ENCODE measurements at places on chromosomes 2 and 18. TPM values are rescaled to one million over a fixed set of nuclear protein-coding genes. Genes with fewer than 3 reads are reported as not detected.

DNA sequence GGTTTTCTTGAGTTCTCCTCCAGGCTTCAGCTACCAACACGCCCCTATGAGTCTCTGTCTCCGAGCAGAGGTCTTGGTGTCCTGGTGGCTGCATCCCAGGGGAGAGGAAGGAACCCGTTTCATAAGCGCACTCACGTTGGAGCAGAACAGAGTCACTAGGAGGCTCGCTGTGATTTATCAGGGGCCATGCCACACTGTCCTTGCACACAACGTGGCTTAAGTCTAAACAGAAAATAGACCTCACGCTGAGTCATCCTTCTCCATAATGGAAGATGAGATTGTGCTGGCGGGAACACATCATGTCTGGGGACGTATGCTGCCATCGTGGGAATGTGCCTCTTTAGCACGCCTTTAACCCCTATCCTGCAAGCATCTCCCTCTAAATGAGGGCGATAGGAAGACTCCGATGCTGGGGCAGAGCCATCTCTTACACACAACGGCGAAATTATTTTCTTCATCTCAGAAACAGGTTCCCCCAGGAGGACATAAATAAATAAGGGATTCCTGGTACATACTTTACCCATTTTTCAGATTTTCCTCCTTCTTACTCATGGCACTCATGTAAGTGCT, 211.4 kb downstream of the KLHL29 start:
- peak; percentile 51 for DNase-seq

GRCh38 chr2:146312899-146313298, 1531.9 kb upstream of the ACVR2A start:
- peak; percentile 50 for DNase-seq

DNA sequence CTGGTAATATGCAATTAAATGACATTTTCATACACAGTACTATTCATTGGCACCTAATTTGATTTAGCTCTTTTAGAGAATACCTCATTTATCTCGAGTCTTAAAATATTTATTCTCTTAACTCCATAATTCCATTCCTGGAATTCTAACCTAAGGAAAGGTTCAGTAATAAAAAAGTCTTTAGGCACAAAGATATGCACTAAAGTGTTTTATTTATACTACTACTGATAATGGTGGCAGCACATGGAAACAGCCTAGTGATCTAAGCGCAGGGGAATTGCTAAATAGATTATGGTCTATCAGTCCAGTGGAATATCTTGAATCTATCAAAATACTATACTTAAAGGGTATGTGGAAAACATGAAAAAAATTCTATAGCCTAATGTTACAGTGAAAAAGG, 142.5 kb upstream of the LTBP1 start:
- no peak for DNase-seq

- DNase-seq = no peak
Observed at GRCh38 chr2:188949046-188949818, 24.9 kb upstream of the COL3A1 start.

DNA sequence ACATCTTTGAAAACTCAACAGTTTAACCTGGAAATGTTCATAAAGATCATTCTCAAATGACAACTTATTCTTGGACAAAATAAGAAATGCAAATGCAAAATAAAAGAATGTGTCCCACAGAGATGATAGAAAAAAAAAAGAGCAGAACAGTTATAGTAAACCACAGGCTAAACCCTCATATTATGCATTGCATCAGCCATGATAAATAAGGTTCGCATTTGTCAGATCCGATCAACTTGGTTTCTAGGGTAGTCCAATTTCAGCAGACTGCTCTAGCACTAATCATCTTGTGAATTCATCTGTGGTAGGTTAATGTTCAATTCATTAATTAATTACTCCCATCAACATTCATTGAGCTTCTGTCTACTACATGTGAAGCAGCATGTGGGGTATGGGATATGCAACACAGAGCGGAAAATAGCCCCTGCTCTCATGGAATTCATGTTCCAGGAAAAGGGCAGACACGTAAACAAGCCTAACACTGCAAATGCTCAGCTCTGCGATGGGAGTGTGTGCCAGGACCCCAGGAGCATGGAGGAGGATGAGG, 316.2 kb upstream of the REV1 start:
- no peak for DNase-seq

- DNase-seq = no peak
Observed at GRCh38 chr2:73359915-73360697, 25.5 kb upstream of the ALMS1 start.

GRCh38 chr2:122070241-122070731, 314.8 kb downstream of the TSN start:
- DNase-seq = no peak

DNA sequence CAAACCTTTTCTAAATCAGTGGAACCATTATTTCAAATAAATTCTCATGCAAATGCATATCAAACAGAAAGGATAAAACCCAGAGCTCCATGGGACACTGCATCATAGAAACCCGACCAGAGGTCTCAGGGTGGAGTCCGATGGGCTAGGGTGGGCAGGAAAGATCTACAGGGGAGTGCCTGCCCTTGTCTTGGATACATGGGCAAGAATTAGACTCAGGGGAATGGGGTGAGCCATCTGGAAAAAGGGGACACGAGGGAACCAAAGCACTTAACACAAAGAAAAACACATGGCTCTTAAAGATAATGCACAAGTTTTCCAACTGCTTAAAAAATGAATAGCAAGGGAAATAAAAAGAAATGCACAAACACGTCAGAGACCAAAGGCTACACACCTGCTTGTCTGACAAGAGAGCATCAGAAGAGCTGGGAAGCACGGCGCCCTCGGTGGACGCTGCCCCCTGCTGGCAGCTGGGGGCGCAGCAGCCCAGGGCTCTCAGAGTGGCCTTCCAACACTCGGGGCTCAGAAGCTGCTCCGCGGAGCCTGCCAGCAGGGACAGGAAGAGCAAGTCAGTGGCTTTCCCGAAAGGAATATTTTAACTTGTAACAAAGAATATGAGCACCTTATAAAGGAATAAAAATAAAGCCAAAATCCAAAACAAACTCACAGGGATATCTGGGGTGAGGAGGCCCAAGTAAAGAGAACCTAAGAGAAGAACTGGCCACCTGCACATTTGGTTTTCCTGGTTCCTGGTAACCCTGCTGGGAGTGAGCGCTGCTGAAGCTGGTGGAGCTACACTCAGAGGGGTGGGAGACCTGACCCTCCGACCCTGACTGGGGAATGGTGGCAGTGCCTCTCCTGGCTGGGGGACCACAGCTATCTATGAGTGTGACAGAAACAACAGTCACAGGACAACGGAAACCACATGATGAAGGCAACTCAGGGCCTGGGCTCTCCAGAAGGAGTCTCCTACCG, 54.5 kb downstream of the SIGLEC15 start:
- DNase-seq = peak; percentile 60

- DNase-seq = no peak
Observed at GRCh38 chr2:152613235-152613634, 104.0 kb downstream of the PRPF40A start.

DNA sequence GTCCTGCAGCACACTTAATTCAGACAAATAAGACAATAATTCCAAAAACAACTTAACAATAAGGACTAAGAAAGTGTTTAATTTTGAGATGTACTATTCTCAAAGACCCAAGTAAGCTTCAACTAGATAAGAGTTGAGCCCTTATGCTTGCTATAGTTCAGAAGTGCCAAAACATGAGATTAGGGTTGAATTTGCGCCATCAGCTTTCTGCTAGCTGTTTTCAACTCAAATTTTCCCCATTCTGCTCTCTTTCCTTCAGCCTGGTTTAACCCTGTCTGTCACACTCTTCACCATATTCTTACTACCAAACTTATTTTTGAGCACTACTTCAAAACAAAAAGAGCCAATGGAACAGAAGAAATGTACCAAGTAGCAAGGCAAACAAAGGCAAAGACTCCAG, 4.1 kb downstream of the NFE2L2 start:
- no peak for DNase-seq

- DNase-seq = peak; percentile 97
Observed at GRCh38 chr2:126657636-126658318, 1.8 kb downstream of the GYPC start.

DNA sequence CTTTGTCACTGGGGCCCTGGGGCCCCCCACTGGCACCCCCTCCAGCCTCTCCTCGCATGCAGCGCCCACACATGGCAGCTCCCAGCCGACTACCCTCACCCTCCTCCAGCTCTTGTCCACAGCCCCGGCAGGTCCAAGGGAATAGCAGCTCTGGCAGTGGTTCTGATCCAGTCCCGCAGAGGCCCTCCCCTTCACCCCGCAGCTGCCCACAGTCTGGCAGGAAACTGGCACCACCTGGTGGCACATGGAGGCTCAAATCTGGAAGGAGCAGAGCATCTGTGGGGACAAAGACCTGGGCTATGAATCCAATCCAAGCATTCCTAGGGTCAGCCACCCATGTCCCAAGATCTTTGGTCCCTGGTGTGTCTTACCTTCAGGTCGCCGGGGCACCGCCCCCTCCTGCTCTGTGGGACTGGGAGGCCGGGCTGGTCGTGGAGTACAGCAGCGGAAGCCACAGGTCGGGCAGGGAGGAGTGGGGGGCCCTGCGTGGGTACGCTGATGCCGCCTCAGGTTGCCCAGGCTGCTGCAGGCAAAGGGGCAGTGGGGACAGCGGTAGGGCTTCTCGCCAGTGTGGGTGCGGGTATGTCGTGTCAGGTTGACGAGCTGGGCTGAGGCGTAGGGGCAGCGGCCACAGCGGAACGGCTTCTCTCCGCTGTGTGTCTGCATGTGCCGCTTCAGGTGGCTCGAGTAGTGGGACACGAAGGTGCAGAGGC, 2.3 kb downstream of the ZNF513 start:
- DNase-seq = no peak

CACNB4 gene
- total RNA-seq = 0.31 TPM

MARCHF4 gene
- total RNA-seq = 0.29 TPM

Measured in H4 (cell line).